ENCODE measurements at places on chromosomes 3 and 15.

DNA sequence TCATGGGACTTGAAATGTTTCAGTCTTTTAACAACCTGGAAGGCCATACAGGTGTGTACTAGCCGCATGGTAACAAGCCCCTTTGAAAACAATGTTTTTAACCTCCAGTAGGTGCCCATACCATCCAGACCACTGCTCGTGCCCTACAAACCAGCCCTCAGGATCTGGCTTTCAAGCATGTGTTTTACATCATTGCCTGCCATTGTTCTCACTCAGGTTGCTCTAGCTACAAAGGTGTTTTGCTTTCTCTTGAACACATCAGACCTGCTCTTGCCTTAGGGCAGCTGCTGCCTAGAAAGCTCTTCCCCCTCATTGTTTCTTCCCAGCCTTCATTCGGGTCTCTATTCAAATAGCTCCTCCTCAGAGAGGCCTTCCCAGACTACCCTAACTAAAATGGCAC lies 32.3 kb upstream of the MAP3K13 start:
- H3K36me3 ChIP-seq = no peaks in the 10 kb centered on the region
- H3K4me1 ChIP-seq = peaks cover 32% of the 10 kb centered on the region
- no peaks in the 10 kb centered on the region for H3K27me3 ChIP-seq
- no peak overlapping the region for H3K4me3 ChIP-seq
- no peak overlapping the region for H3K27ac ChIP-seq

- H3K4me1 ChIP-seq = no peaks in the 10 kb centered on the region
- H3K27ac ChIP-seq = no peak overlapping the region
Measured at GRCh38 chr3:126548556-126549466, 9.9 kb downstream of the C3orf22 start.

DNA sequence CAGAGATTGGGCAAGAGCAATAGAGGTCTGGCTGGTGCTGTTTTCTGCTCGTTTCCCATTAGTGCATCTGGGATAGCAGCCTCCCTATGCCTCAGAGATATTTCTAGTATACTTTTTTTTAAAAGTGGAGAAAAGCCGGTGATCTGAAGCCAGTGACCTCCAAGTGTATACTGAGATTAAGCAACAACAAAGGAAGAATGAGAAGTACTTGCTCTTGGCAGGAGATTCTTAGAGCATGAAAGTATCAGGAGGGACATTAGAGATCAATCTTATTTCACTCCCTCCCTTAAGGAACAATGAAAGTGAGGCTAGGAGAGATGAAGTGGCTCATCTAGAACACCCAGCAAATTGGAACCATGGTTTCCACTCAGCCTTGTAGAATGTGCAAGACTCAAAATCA lies 423.3 kb downstream of the SOX2 start:
- H3K4me1 ChIP-seq = peaks cover 16% of the 10 kb centered on the region
- no peak overlapping the region for H3K4me3 ChIP-seq
- H3K36me3 ChIP-seq = no peaks in the 10 kb centered on the region
- no peaks in the 10 kb centered on the region for H3K27me3 ChIP-seq
- DNase-seq = no peak

- H3K27me3 ChIP-seq = no peaks in the 10 kb centered on the region
- DNase-seq = no peak
- H3K36me3 ChIP-seq = no peaks in the 10 kb centered on the region
Measured at GRCh38 chr3:107208100-107208499, 169.1 kb upstream of the CCDC54 start.

DNA sequence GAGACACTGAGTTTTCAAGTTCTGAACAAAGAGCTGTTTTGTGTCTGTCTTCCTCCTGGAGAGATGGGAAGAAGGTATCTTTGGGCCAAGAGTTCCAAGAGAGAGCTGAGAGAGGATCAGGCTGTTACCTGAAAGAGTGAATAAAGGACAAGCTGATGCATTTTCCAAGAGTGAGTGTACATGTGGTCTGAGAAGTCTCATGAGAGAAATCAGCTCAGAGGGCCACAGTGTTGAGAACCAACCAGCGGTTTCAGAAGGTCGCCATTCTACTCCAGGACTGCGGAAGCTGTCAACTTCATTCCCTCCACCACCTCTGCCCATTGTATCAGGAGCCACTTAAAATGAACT lies 42.7 kb upstream of the PPP2R3A start:
- H3K27ac ChIP-seq = peak overlapping the region; percentile 36
- no peaks in the 10 kb centered on the region for H3K27me3 ChIP-seq
- no peaks in the 10 kb centered on the region for H3K36me3 ChIP-seq
- H3K4me3 ChIP-seq = no peak overlapping the region
